Naive thymus-derived CD8-positive, alpha-beta T cell (primary cell): ENCODE measurements at places on chromosomes 16 and 17.

- no peak for DNase-seq
Observed at GRCh38 chr16:72191551-72191950, 19.6 kb upstream of the PMFBP1 start.

- no peak for DNase-seq
Observed at GRCh38 chr16:59126486-59126885, 392.4 kb upstream of the GOT2 start.

DNA sequence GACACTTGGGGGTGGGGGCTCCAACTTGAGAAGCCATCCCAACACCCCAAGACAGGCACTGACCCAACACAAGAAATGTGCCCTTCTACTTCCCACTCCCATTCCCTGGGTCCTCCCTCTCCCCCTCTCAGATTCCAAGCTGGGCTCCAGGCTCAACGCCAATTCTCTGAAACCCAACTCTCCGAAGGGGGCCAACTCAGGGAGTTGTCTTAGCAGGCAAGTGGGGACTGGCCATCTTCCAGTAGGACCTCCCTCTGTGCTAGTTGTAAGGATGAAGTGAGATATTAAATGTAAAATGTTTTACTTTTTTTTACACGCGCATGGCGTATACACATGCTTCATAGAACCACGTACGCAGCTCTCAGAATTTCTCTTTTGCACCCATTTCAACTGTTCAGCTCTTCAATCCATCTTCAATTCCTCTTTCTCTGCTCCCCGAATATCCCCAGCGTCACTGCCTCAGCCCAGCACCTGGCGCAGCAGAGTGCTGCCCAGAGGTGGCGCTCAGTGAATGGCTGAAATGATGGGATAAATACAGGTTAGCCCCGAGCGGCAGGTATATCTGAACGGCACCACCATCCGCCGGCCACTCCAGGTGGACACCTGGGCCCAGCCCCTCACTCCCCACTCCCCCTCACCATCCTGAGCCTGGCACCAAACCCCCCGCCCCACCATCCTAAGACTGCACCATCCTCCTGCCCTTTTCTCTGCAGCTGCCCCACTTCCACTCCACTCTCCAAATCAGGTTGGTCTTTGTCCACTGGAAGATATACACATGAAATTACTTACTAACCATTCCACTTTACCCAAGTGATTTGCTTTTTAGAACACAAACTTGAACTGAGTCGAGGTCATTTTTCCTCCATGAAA lies 43.9 kb upstream of the TNRC6C start:
- no peak for DNase-seq

DNA sequence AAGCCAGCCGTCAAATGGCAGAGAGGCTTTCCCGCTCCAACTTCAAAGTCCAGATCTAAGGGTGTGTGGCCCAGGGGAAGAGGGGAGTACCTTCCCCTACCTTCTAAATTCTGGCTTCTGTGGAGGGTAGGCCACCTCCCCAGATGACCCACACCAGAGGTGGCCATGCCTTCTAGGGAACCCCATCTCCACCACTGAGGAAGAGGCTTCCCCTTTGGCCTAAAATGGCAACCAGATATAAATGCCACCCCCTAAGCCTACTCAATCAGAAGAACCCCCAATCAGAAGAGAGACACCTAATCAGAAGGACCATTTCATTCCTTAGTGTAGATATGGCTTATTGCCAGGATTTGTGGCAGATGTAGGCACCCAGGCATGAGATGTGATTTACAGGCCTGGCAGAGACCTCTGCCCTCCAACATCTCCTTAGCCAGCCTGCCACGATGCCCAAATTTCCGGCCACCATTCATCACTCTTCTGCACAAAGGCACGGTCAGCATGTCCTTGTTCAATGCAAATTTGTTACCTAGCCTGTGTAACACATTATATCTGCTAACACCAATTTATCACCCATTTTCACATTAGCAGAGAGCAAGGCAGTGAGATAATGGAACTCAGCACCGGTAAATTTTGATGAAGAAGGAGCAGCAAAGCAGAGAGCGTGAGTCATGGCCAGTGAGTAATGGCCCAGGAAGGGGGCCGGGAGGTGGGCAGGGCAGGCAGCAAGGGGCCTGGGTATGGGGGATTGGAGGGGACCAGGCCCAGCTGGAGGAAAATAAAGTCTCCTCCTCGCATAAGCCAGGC lies 1.2 kb upstream of the MGAT5B start:
- DNase-seq = no peak
